ENCODE measurements at places on chromosomes 5 and 9.

GRCh38 chr5:98898743-98899142 is 30.1 kb downstream of the CHD1 start:
- no peak for DNase-seq

GRCh38 chr9:14349447-14350348 is 35.8 kb upstream of the NFIB start:
- no peak for DNase-seq

GRCh38 chr9:97508852-97509251 is 7.4 kb downstream of the TMOD1 start:
- DNase-seq = no peak

GRCh38 chr5:111627862-111628261 is 115.5 kb upstream of the STARD4 start:
- DNase-seq = no peak

- DNase-seq = peak; percentile 72
Observed at GRCh38 chr5:73899055-73899454, 273.1 kb downstream of the ARHGEF28 start.

DNA sequence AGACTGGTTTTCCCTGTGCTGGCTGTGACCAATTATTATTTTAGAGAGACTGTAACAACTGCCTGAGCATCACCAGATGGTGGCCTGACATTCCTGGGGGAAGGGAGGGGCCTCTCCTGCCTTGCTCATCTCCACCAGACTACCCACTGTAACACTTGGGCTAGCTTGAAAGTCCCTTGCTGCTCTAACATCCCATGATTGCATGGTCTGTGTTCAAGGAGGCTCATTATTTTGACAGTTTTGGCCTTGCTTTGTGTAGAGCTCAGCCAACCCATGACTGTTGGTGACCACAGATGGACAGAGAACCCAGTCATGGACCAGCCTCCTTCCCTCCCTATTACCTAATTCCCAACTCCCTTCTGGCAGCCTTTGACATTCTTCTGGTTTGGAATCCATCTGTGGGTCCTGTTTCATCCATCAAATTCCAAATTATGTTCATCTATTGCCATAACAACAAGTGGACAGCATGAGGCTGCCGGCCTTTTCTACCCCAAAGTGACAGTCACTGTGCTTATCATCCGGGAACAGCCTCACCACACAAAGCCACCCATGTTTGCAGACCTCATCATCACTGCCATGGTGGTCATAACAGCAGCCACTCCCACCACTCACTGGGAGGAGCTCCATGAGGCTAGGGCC is 49.0 kb upstream of the ICE1 start:
- DNase-seq = no peak

DNA sequence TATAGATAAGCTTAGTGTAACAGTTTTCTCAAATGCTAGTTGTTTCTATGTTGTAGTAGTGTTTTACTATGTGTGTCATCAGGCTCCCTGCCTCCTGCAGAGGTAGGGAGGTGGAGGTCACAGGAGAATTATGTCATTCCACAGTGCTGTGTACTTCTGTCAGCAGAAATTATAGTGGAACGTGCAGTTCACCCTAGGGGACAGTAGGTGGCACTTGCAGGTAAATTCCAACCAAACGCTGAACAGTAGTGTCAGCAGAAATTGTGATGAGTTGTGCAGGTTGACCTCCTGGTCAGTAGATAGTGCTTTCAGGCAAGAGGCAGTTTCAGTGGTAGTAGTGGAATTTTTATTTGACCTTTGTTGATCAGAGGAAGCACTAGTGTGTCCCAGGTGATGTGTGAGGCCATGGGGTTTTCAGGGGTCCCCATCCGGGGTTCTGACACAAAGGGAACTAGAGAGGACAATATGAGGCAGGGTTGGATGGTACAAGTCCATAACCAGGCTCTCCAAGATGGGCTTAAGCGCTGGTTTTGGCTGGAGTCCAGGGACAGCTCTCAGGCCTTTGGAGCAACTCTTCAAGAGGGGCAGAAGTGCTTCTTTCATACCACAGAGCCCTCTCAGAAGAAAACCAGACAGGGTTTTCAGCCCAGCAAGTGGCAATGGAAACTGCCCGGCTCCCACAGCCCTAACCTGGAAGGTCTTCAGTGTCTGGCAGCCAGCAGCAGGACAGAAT is 402.9 kb downstream of the CYLC2 start:
- DNase-seq = peak; percentile 46

- DNase-seq = no peak
Observed at GRCh38 chr5:112483704-112484103, 64.6 kb upstream of the EPB41L4A start.

DNA sequence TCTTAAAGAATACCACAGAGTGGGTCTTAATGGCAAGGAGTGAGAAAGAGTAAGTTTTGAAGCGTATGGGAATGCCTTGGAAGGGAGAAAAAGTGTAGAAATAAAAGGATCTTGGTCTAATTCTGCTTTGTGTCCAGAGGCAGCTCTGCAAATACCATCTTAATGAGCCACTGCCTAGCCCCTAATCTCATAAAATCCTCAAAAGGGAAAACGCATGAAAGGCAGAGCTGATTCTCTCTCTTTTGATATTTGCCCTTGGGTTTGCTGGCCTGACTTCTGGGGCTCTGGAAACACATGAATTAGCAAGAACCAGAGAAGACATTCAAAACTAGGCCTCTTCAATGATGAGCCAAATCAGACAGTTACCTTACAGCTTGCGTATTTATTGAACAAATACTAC is 28.1 kb downstream of the NREP start:
- DNase-seq = no peak

DNA sequence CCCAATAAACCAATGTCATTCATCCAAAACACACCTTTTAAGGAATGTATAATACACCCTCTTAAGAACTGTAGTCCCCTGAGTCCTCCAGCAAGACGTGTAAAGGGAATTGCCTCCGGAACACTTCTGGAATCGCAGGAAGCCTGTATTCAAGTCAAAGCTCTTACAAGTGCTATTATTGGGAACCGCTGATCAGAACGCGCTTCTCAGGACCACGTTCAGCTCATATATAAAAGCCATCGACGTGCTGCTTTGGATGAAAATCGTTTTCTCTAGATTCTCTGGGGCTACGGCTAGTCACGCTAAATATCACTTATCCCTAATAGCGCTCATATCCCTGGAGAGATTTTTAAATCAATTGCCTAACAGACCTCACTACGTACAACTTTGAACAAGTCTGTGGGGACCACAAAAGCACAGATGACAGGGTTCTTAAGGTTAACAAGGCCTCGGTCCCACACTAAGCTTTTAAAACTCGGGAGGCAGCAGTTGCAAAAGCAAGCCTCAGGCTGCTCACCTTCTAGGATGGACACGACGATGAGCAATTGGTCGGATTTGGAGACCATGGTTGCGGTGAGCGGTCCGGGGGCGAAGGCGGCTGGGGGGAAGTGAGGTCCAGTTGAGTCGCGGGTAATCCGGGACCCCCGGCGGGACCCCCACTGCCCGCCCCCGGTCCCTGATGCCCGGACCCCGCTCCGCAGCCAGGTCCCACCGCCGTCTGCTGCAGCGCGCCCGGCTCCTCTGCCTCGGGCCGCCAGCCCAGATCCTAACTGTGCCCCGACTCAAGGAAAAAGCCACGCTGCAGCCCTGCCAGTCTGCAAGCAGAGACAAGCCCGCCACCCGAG is 548 bp downstream of the CEP120 start:
- DNase-seq = no peak

GRCh38 chr9:34961574-34962490 is 3.7 kb downstream of the PHF24 start:
- DNase-seq = peak; percentile 17

- DNase-seq = no peak
Observed at GRCh38 chr5:140312067-140312790, 9.3 kb upstream of the PFDN1 start.

DNA sequence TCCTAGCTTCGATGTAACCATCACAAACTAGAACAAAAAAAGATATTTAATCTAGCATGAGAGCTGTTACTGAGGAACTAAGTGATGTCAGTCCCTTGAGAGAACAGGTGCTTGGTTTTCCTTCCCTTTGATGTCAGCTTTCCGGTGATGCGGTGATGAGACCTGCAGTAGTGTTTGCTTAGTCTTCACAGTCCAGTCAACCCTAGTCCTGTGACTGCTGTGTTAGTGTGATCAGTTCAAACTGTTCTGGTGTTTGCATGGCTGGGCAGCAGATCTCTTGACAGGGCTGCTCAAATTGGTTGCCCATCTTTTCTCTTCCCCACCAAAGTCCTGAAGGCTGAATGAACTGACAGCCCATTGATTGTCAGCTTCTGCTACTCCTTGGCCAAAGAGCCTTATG is 608.6 kb upstream of the DAB2 start:
- DNase-seq = no peak

- DNase-seq = no peak
Observed at GRCh38 chr5:173665326-173665725, 48.9 kb upstream of the BOD1 start.

- DNase-seq = no peak
Observed at GRCh38 chr5:150192462-150192861, 2.6 kb downstream of the SLC6A7 start.

DNA sequence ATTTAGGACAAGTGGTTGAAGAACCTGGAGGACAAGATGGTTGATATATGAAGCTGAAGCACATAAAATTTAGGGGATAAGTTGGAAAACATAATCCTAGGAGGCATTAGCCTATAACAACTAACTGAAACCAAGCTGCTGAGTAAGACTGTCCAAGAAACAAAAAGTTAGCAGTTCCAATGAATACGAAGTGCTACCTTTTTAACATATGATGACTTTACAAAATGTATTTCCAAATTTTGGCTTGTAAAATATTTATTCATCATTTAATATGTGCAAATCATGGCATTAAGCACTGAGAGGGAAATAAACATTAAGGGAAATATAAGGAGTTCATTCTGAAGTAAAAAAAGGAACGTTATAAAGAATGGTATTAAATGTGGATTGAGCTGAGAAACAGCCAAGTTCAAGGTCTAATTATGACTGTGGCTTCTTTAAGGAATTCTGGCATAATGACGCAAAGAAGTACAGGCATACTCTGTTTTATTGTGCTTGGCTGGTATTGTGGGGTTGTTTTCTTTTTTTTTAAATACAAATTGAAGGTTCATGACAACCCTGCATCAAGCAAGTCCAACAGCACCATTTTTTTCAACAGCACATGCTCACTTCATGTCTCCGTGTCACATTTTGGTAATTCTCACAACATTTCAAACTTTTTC is 7.7 kb downstream of the RAPGEF6 start:
- no peak for DNase-seq

DNA sequence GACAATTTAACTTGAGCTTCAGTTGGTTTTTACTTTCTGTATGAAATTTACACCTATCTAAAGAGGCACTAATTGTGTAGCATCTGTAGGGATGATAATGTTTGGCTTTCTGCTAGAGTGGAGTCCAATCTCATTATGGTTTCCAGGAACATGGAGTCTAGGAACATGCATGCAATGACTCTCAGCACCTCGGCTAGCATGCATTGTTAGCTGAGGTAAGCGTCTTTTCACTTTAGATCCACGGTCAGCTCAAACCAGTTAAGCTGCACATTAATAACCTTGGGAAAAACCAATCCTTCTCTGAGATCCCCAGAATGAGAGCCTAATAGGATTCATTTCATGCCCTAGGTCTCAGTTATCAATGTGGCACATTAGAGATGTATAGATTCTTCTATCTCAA is 7.8 kb upstream of the GDA start:
- no peak for DNase-seq

- no peak for DNase-seq
Observed at GRCh38 chr9:86766912-86767311, 180.4 kb downstream of the GAS1 start.

DNA sequence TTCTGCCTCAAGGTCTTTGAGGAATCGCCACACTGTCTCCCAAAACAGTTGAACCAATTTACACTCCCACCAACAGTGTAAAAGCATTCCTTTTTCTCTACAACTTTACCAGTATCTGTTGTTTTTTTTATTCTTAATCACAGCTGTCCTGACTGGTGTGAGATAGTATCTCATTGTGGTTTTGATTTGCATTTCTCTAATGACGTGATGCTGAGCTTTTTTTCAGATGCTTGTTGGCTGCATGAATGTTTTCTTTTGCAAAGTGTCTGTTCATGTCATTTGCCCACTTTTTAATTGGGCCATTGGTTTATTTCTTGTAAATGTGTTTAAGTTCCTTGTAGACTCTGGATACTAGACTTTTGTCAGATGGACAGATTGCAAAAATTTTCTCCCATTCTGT is 400.0 kb downstream of the DEPDC1B start:
- DNase-seq = no peak

DNA sequence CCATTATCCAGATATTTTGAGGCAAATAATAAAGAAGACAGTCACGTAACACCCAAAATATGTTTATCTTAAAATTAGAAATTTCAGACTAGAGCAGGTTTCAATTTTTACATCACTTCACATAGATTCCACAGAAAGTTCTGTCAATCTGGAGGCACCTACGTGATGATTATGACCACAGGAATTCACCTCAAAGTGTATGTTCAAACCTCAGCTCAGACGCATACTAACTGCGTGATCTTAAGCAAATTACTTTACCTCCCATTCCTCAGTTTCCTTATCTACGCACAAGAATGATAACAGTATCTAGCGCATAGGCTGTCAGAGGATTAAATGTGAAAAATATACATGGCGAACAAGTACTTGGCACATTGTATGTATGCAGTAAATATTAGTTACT is 5.9 kb upstream of the CDH6 start:
- DNase-seq = no peak

GRCh38 chr9:1276474-1276873 is 226.3 kb downstream of the DMRT2 start:
- DNase-seq = no peak

DNA sequence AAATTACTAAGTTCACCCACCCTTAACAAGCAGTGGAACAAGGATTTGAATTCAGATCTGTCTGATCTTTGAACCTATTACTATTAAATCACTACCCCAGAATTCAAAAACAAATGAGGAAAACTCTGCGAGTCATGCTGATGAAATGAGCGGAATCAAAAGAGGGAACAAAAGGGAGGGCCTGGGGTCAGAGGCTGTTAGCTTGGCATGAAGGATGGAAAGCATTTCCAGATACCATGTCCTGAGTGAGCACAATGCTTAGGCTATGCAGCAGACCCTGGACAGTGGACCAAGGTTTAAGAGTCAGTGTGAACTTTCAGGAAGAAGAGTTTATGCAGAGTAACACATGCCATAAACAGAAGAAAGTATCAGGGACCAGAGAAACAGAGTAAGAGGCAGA is 30.5 kb downstream of the GRIA1 start:
- DNase-seq = no peak

- DNase-seq = no peak
Observed at GRCh38 chr5:95554331-95554646, 488 bp downstream of the SKIC3 start.

GRCh38 chr5:61507232-61507631 is 175.2 kb downstream of the ZSWIM6 start:
- no peak for DNase-seq

GRCh38 chr9:69746859-69747560 is 12.8 kb downstream of the PTAR1 start:
- no peak for DNase-seq

GRCh38 chr9:117485176-117485575 is 70.3 kb upstream of the ASTN2 start:
- DNase-seq = no peak

DNA sequence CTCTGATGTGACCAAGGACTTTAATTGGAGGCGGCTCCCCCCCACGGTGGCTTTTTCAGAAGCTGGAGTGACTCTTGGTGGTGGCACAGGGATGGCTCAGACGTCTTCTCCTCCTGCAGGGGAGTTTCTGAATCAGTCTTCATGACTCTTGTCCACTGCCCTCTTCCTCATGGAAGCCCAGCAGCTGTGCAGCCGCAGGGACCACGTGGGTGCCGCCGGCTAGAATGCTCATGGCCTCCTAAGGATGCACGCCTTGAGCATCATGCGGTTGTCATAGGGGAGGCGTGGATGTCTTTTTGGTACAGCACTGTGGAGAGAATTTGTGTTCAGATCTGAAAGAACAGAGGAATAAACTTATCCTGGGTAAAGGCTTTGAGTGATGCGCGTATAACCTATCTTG is 1.3 kb downstream of the TEX53 start:
- no peak for DNase-seq
